ENCODE measurements at places on chromosomes 5 and 9.
A peak's percentile ranks its signal among the peaks of the same experiment; 100 is the strongest.

GRCh38 chr5:43409809-43410271 lies 2.4 kb downstream of the CCL28 start:
- DNase-seq: no peak

DNA sequence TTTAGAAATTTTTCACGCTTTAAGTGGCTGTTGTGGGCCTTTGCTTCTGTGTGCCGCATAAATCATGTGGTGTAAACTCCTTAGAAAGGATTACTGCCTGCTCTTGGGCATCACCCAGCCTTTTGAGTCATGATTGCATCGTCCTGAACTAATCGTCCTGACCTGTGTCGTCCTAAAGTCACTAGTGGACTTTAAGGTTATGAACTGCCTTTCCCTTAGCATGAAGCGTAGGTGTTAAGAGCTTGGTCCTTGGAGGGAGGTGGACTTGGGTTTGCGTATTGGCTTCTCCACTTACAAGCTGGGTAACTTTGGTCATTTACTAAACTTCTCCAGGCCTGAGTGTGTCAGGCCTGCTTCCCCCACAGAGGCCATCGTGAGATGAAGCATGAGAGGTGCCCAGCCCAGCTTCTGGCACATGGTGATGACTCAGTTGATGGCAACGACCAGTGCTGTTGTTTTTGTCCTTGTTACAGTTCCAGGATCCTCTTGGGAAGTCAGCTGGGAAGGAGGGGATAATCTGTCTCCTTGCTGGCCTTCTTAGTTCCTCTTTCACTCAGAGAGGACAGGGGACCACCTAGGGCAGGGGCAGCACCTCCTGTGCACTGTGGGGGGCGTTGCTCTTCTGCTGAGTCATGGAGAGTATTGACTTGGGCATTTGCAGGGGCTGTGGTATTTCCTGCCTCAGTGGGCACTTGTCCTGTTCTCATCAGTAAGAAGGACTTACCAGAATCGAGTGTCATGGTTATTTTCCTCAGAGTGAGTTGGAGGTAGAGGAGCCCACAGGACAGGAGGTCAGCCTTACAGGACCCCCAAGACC lies 54.2 kb upstream of the NCS1 start:
- DNase-seq: no peak

GRCh38 chr5:42626462-42626861 lies 130.2 kb upstream of the CCDC152 start:
- DNase-seq: no peak

- no peak for DNase-seq
These were observed 1168.3 kb upstream of the WWC1 start for GRCh38 chr5:167123126-167123525.

DNA sequence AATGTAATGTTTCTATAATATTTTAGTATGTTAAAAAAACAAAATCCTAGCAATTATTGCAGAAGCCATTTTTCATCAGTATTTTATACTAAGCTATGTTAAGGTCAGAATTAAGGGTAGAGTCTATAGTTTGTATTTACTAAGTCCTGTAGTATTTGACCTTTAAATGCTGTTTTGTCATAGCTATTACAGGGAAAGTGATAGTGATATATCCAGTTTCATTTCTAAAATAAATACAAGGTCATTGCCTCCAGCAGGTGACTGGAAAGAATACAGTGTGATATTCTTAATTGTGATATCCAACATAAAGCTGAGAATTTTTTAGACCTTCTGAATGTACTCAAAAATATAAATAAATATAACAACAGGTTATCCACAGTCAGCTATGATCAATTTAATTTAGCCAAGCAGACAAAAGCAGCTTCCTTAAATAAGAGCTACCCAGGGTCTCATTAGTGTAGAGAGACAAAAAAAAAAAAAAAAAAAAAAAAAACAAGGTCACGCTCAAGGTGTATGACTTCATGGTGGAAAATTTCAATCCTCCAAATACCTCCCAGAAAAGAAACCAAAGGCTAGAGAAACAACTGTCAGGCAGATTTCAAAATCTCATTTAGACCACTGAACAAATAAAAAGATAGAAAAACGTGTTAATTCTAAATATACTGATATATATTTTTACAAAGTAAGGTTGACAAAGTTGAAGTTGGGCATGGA lies 278.7 kb downstream of the HCN1 start:
- DNase-seq: no peak

DNA sequence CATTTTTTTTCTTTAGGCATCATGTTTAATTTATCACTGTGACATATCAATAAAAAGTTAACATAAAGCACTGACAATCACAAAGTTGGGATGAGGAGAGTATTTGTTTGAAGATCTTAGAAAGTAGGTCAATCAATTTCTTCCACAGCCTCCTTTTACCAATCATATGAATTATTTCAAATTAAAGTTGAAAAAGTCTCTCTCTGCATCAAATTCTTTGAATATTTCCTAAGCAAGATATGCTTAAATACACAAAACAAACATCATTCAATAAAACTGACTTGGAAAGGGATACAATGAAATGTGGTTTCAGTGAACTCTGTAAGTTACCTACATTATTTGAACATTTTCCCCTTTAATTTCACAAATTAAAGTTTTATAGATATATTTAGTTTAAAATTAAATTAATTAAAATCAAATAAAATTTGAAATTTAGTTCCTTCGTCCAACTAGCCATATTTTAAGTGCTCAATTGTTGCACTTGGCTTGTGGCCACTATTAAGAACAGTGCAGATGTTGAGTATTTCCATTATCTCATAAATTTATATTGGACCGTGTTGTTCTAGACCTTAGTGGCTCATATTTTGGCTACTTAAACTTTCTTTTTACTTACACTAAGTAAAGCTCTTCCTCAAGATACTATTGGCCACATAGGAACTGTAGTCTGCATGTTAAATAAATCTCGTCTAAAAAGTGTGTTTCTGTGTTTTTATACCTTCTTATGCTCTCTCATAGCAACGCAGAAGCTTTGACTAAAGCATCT lies 949.7 kb upstream of the NUDT12 start:
- DNase-seq: no peak

DNA sequence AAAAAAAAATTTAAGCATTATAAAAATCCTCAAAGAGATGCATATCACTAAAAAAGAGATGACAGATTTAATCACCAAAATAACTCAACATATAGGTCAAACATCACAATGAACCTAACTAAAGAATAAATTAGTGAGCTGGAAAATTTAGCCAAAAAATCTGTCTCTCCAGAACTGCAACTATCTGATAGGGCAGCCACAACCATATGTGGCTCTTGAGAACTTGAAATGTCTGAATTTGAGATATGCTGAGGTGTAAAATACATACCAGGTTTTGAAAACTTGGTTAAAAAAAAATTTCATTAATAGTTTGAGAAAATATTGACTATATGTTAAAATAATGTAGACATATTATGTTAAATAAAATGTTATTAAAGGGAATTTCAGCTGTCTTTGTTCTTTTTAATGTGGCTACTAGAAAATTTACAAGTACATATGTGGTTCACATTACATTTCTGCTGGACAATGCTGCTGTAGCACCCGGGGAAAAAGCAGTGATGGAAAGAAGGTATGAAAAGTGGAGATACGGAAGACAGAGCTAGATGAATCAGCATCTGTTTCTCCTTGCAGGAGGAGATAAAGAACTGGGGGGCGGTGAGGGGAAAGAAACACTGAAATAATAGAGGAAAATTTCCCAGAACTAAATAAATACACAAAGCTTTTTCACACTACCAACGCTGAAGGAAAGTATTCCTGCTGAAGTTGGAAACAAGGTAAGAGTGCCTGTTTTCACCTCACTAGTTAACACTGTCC lies 66.1 kb downstream of the DCP2 start:
- DNase-seq: no peak

DNA sequence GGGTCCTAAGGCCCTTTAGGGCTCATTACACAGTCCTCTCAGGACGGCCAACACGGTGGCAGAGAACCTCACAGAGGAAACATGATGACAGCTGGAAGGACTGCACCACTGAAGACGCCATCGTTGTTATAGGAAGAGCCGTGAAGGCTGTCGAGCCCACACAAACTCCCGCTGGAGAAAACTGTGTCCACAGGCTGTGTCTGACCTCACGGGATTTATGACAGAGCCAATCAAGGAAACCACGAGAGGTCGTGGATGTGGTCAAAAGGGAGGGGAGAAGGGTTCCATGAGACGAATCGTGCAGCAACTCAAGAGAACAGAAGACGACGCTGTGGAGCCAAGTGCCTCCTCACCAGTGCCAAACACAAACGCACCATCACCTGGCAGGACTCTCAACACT lies 12.2 kb downstream of the QSOX2 start:
- no peak for DNase-seq

GRCh38 chr5:21125238-21125983 lies 1137.4 kb upstream of the CDH18 start:
- DNase-seq: no peak

- DNase-seq: no peak
These were observed 31.1 kb downstream of the DYNC2I2 start for GRCh38 chr9:128625391-128626146.

GRCh38 chr9:8842402-8843193 lies 1043.0 kb upstream of the DMAC1 start:
- no peak for DNase-seq

DNA sequence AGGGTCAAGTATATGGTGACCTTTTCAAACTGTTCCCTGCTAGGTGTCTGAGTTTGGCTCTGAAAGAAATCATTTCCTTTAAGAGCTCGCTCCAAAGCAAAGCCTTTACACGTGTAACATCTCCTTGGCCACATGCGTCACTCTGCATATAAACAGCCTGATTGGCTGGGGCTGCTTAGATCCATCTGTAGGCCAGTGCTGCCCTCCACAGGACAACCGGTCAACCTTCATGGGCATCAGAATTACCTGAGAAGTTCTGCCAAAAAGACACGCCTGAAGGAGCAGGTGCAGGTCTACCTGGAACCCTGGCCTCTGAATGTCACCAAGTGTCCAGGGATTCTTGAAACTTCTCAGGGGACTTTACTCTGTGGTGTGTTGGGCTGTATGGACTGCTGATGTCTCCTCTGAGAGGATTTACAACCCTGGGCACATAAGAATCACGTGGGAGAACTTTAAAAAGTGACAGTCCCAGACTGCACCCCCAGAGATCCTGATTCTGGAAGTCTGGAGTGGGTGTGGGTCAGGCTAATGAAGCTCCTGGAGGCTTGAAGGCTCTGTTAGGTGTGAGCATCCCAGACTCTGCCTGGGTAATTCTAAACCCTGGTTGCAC lies 497.6 kb downstream of the GADD45G start:
- peak; percentile 93 for DNase-seq

GRCh38 chr5:78706381-78706780 lies 57.8 kb upstream of the LHFPL2 start:
- no peak for DNase-seq

DNA sequence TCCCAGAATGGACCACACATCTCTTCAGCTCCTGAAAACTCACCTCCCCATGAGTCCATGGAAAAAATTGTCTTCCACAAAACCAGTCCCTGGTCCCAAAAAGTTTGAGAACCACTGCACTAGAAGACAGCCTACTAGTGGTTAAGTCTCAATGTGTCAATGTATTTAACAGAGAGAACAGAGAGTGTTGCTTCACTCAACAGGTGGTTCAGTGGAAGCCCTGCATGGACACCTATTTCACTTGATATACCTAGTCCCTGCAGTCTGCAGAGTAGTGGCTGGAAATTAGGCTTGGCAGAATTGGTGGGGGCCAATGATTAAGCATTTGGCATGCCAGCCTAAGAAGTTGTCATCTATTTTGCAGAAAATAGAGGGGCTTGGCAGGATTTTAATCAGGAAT lies 23.0 kb downstream of the IL7R start:
- no peak for DNase-seq

GRCh38 chr5:33539212-33539611 lies 98.4 kb downstream of the TARS1 start:
- DNase-seq: no peak

DNA sequence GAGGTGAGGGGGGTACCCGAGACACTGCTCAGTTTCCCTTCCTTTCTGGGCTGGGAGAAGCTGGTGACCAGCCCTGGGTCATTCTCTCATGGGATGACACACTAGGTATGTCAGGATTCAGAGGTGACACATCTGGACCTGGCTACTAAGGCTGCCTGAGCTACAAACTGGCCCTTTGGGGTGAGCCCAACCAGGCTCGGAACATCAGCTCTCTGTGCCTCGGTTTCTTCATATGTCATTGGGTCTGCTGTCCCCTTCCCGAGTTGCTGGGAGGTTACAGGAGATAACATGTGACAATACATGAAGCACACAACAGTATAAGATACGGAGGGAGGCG lies 11.8 kb downstream of the CARD19 start:
- no peak for DNase-seq

DNA sequence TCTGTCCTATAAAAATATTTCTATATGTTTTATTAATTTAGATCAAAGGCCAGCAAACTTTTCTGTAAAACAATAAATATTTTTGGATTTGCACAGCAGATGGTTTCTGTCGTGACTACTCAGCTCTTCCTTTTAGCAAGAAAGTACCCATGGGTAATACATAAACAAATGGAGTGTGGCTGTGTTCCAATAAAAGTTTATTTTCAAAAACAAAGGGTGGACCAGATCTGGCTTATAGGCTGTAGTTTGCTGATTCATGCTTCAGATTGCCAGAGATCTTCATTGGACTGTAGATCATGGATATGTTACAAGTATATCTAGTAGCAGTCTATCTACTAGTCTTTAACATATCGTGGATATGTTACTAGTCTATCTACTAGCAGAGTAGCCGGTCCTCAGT lies 590.5 kb downstream of the CSNK1G3 start:
- DNase-seq: no peak

DNA sequence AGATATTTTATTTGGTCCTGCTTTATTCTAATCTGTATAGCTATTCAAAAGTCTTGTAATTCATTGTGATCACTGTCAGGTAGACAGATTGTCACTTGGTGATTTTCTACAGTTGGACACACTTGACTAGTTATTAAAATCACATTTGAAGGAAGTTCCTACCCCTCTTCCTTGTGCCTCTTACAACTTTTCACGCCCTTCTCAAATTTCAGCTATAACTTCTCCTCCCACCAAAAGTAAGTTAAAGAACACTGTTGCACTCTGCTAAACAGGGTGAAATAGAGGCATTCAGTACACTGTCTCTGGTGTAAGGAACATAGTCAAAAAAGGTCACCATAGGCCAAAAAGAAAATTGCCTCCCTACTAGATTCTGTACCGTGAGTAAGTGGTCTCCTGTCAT lies 142.1 kb upstream of the POU5F2 start:
- peak; percentile 8 for DNase-seq

DNA sequence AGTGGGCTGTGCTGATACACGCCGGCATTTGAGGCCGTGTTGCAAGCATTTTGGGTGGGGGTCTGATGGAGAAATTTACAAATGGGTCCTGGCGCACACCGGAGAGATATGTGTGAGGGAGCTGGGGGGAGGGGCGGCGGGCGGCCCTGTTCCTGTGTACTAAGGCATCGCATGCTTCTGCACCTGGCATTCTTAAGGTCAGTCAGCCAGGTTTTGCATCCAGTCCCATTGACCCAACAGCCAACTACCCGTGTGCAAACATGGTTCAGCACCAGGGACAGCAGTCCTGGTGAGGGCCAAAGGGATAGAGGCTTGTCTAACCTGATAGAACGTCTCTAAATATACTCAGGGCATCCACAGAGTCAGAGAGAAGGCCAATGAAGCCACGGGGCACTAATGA lies 839 bp downstream of the GABRG2 start:
- DNase-seq: peak; percentile 84

GRCh38 chr5:14316471-14316870 lies 173.3 kb downstream of the TRIO start:
- DNase-seq: no peak

- no peak for DNase-seq
These were observed 9.5 kb downstream of the AQP3 start for GRCh38 chr9:33437898-33438297.

Measured in iPS-NIHi11 (cell line).